Mesenteric fat pad (tissue), 1 donor: ENCODE measurements at places on chromosomes 11 and 22. TPM values are rescaled to one million over a fixed set of nuclear protein-coding genes. Genes with fewer than 3 reads are reported as not detected.

SLC25A45 gene
- 8.7 TPM for total RNA-seq

BSCL2 gene
- total RNA-seq: 41.9 TPM

LYVE1 gene
- 352 TPM for total RNA-seq

TBX10 gene
- not detected for total RNA-seq

ASRGL1 gene
- total RNA-seq: 22.6 TPM

ROBO4 gene
- 70.9 TPM for total RNA-seq

ARHGEF17 gene
- total RNA-seq: 49.8 TPM

PRAME gene
- total RNA-seq: not detected

DNA sequence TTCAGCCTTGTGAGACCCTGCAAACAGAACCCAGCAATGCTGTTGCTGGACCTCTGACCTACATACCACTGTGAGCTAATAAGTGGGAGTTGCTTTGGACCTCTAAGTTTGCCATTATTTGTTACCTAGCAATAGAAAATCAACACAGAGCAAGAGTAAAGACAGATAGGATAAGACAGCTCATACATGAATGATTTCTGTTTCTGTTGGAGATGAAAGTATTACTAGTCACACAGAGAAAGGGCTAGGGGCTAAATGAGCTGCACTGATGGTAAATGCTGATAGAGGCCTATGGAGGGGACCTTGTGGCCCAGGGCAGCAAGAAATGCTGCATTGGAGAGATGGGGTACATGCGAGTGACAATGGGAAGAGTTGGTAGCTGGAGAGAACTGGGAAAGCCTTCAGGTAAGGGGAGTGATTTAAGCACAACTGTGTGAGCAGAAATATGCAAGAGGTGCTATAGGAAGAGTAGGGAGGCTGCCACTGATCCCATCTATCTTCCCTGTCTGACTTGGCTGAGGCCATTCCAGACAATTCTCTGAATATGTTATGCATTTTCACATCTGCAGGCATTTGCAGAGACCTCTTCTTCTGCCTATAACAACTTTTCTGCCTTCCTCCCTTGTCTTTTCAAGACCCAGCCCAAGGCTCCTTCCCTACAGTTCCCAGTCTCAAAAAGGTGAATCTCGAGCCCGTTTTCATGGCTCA is 46.1 kb upstream of the SYN3 start:
- DNase-seq: no peak

GRCh38 chr22:39220890-39221850 is 23.6 kb downstream of the PDGFB start:
- no peak for DNase-seq

GRCh38 chr11:25734591-25735211 is 597.2 kb upstream of the ANO3 start:
- DNase-seq: no peak

DNA sequence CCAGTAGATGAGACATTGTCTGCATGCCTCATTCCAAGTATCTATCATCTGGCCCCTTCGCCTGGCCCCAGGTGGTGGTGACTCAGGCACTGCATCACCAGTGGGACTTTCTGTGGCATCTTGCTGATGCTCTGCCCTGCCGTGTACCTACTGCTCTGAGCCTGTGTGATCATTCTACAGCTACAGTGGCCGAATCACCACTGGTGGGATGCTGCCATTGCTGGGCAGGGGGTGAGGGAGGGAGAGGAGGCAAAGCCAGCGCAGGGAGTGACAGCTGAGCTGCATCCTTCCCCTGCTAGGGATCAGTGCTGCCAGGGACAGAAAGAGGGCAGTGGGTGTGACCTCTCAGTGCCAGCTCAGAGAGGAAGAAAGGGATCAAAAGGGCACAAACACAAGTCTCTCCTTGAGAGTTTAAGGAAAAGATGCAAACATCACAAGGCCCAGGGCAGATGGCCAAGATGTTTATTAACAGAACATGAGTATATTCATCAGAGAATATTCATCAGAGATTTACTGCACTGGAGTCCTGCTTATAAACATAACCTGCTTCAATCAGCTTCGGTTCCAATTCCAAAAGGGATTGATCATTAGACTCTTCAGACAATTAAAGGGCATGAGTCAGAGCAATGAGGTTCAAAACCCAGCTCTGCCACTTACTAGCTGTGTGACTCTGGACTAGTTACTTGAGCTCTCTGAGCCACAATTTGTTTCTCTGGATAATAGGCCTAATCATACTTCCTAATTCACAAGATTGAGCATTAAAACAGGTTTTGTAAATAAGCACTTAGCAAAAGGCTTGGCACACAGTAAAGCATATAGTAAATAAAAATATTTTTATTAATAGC is 109.8 kb downstream of the NAT10 start:
- no peak for DNase-seq

GRCh38 chr11:70203751-70204465 is 812 bp downstream of the FADD start:
- DNase-seq: no peak

DNA sequence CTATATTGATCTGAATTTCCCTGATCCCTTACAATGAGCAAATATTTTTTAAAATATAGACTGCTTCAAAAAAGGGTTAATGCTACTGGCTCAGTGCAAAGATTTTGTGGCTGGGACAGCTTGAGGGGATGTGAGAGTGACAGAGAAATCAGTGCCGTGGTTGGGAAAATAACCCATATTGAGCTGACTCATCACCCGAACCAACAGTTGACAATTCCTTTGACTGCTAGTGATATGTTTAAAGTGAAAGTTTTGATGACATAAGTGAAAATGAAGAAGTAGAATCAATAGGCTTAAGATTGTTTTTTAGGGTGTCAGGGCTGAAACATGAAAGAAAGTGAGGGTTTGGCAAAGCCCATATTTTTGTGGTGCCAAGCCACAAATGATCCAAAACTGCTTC is 257.1 kb upstream of the TENM4 start:
- DNase-seq: no peak

GRCh38 chr11:776561-777287 is 563 bp downstream of the GATD1 start:
- no peak for DNase-seq

DNA sequence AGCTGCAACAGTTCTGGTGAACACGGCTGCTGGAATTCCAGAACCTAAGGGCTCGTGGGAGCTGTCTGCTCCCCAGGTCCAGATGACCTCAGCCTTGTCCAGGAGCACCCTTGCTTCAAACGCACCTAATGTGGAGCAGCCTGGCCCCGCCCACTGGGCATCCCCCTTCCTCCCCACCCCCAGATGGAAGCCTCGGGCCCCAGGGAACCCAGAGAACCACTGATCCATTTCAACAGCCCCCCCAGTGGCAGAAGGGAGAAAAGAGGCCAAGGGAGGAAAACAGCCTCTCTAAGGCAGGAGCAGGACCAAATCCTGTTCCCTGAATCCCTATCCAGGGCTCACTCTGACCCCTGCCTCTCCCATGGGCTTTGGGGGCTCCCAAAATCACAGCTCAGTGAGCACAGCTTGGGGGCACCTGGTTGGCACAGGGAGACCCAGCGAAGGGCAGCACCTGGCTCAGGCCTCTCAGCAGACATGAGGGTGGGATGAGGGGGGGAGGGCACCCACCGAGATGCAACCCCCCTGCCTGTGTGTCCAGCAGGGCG is 1.2 kb downstream of the CYTH4 start:
- no peak for DNase-seq

GRCh38 chr22:27470169-27470772 is 331.3 kb downstream of the MN1 start:
- no peak for DNase-seq

DNA sequence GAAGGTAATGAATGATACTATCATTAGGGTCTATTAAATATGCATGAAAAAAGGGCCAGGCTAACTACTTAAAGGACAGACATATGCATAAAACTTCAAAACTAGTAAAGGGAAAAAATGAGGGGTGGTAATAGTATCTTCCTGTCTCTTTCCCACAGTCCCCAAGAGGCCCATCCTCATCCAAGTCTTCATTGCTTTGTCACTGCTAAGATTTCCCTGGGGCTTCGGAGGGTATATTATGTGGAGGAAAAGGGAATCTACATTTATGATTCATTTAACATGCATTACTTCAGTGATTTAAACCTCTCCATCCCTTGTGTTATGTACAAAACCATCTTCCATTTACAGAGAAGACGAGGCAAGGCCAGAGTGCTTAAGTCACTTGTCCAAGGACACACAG is 66.1 kb downstream of the CWC15 start:
- no peak for DNase-seq

GRCh38 chr11:68549789-68550484 is 89.4 kb downstream of the PPP6R3 start:
- no peak for DNase-seq

GRCh38 chr11:424232-424631 is 9.4 kb upstream of the SIGIRR start:
- DNase-seq: no peak

- DNase-seq: no peak
Observed at GRCh38 chr22:17501679-17502285, 61.5 kb upstream of the SLC25A18 start.

GRCh38 chr22:19757140-19757984 is 3.2 kb upstream of the TBX1 start:
- no peak for DNase-seq

DNA sequence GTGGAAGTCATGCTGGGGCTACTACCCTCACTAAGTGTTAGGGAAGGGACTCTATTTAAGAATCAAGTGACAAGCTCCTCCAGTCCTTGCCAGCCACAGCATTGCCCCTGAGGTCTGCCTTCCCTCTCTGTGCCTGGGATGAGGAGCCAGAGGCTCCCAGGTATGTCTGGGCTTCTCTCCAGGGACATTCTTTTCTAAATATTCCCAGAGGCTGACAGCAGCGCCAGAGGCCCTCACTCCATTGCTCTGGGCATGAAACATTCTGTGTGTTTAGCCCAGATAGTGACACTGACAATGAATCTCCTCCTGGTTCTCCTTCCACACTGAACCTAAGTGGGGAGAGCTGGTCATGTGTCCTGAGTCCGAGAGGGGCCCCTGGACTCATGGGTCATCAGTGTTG is 2.2 kb downstream of the OR51E1 start:
- no peak for DNase-seq

DNA sequence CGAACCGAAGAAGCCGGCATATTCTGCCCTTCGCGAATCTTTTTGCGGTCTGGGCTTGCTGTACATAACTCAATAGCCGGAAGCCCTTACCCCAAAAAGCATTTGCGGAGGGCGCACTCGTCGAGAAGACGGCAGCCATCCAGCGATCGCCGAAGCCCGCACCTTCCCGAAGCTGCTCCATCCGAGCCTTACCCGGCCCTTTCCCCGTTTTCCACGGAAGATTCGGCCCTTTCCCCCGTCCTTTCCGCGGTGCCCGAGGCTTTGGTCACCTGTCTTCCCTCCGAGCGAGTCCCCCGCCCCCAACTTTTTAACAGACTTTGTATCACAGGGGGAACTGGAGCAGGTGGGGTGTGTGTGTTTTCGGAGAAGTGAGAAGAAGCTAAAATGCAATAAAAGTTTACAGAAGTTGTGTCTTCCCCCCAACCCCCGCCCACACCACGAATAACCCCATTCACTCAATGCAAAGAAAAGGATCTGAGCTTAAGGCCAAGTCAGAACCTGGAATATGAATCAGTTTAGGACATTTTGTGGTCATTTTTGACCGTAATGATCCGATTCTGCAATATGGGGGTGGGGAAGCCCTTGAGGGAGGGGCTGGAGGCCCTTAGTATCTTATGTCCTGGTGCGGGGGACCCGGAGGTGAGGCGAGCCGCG is 99.0 kb upstream of the HSD17B12 start:
- no peak for DNase-seq

GRCh38 chr11:38594895-38595294 is 1996.9 kb upstream of the RAG2 start:
- DNase-seq: no peak

DNA sequence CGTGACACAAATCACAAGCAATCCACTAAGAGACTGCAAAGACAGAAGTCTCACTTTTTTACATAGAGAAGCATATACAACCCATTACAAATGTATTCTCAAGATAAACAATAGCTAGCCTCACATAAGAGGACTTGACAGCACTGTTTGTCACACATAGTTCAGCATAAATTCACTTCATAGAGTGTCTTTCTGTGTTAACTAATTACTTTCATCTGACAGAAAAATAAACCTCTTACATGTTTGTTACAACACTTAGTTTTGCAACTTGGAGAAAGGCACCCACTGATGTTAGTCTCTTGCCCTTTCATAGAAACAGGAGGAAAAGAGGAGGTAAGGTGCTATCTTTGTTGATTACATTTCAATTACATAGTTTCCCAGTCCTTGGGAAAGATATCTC is 2221.9 kb upstream of the RAG2 start:
- no peak for DNase-seq

DNA sequence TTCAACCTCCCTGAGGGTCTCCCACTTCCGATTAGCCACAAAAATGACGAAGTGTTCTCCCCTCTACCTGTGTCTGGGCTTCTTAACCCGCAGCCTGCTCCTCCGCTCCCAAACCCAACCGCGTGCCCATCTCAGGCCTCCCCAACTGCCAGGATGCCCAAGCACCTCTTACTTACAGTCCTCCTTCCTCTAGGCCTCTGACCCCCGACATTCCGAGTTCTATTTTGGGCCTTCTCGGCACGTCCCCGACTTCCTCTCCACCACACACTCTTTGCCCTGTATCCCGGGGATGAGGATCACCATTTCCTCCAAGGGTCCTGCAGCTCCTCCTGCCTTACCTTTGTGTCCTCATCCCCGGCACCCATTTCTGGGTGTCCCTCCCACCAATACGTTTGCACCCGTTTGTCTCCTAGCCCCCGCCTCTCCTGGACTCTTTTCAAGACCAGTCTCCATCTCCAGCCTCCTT is 388 bp upstream of the MUS81 start:
- no peak for DNase-seq
